Cardiac septum (tissue), 1 donor: ENCODE measurements at places on chromosomes 12 and 14. TPM values are rescaled to one million over a fixed set of nuclear protein-coding genes. Genes with fewer than 3 reads are reported as not detected.

DNA sequence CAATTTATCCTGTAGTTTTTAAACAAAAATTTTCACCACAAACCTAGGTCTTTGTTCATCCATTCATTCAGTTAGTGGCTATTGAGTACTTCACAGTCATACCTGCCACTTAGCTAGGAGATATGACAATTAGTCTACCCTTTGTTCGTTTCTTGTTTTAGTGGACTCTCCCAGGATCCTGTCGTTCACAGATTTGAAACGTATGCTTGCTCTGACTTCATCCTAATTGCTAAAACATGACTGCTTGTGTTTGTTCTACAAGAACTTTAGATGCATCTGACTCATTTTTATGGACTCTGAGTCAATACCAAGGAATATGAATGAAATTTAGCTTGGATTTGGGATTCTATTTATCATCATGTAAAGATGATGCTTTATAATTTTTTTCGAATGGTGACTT, 69.5 kb downstream of the TBC1D30 start:
- no peak for DNase-seq

- DNase-seq: no peak
These were observed 338.4 kb downstream of the FUT8 start for GRCh38 chr14:65750906-65751305.

- no peak for DNase-seq
These were observed 487.1 kb downstream of the PCNX1 start for GRCh38 chr14:71394386-71394785.

The KRT73 gene
- total RNA-seq: not detected

- no peak for DNase-seq
These were observed 414.4 kb downstream of the FUT8 start for GRCh38 chr14:65826946-65827345.

DNA sequence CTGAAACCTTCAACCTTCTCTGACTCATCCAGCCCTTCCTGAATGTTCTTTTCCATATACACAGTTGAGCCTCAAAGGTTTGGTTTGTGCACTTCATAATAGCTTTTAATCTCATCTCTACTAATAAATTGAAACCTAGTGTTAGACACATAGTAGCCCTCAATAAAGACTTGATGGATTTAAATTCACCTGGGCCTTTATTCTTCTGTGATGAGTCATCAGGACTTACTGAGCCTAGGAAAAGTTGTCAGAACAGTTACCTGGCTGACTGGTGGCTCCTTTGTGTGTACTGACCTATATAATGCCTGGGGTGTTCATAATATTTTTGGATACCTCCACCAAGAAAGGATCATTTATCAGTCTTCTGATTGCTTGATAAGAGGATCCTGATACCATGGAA, 86.4 kb upstream of the NTF3 start:
- DNase-seq: no peak

- DNase-seq: no peak
These were observed 108.5 kb downstream of the SLC38A1 start for GRCh38 chr12:46160101-46160980.

The TEAD4 gene
- total RNA-seq: 23.9 TPM

The ADAMTS20 gene
- total RNA-seq: not detected
